ENCODE measurements at places on chromosomes 6 and 20. TPM values are rescaled to one million over a fixed set of nuclear protein-coding genes. Genes with fewer than 3 reads are reported as not detected.

The HFE gene
- 1.5 TPM for total RNA-seq

The PDYN gene
- 0.12 TPM for total RNA-seq

The POPDC3 gene
- 8.2 TPM for total RNA-seq

The CST2 gene
- total RNA-seq, result not detected

The PMEPA1 gene
- 0.03 TPM for total RNA-seq

The ZSCAN31 gene
- 8.3 TPM for total RNA-seq

The ZNF334 gene
- 45.9 TPM for total RNA-seq

The STX11 gene
- total RNA-seq, result 0.06 TPM
